ENCODE measurements at places on chromosomes 7 and 10. TPM values are rescaled to one million over a fixed set of nuclear protein-coding genes. Genes with fewer than 3 reads are reported as not detected.

The KAZALD1 gene
- 12.5 TPM for total RNA-seq

The MYPN gene
- total RNA-seq = 30.8 TPM

The OR2A14 gene
- not detected for total RNA-seq

The KLF14 gene
- total RNA-seq = not detected

The BTBD16 gene
- total RNA-seq = not detected

The MCMBP gene
- total RNA-seq = 53.1 TPM

The CAMK2B gene
- 0.49 TPM for total RNA-seq

Measured in M059J (cell line).